Stimulated activated CD8-positive, alpha-beta memory T cell treated with anti-CD3 and anti-CD28 coated beads, Interleukin-7, amount 100 ng/mL, for 1 hour (primary cell): ENCODE measurements at places on chromosomes 5 and 9.

- DNase-seq, result no peak
Observed at GRCh38 chr9:105044518-105044917, 116.6 kb upstream of the ABCA1 start.

GRCh38 chr9:98484162-98484561 is 224.6 kb downstream of the GABBR2 start:
- no peak for DNase-seq

DNA sequence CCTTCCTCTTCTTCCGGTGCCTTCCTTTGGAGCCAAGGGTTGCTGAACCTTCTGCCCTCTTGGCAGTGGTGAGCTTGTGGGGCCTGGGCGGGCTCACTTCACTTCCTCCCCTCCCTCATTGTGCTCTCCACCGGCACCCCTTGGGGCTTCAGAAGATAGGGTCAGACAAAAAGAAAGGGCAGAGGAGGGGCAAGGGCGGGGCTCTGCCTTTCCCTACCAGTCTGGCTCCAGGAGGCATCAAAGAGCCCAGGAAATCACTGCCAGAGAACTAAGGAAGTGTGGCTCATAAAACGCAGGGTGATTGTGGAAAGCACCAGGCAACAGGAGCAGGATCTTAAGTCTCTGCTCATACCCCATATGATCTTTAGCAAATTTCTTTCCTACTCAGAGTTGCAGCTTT is 34.8 kb downstream of the ACOT12 start:
- no peak for DNase-seq

GRCh38 chr9:88835038-88835466 is 156.2 kb upstream of the S1PR3 start:
- no peak for DNase-seq

GRCh38 chr9:11871852-11872251 is 821.3 kb upstream of the TYRP1 start:
- no peak for DNase-seq

DNA sequence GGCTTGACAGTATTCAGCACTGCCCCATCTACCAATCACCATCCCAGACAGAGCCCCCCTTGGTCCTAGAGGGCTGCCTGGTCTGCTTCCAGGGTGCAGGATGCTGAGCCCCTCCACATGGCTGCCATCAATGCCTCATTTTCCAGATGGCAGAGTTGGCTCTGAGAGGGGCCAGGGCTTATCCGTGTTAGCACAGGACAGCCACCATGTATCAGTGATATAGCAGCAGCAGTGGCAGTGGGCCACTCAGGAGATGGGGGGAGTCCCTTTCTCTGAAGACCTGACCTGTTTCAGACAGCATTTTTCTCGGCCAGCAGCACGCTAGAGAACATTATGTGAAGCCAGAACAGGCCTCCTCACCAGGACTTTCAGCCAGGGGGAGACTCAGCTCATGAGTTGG is 1.6 kb upstream of the SMIM32 start:
- DNase-seq, result no peak

- no peak for DNase-seq
Observed at GRCh38 chr5:149011084-149011483, 51.8 kb downstream of the SH3TC2 start.
